ENCODE measurements at places on chromosomes 6 and 20.

- no peak for DNase-seq
Measured at GRCh38 chr6:87784690-87785089, 82.7 kb upstream of the AKIRIN2 start.

DNA sequence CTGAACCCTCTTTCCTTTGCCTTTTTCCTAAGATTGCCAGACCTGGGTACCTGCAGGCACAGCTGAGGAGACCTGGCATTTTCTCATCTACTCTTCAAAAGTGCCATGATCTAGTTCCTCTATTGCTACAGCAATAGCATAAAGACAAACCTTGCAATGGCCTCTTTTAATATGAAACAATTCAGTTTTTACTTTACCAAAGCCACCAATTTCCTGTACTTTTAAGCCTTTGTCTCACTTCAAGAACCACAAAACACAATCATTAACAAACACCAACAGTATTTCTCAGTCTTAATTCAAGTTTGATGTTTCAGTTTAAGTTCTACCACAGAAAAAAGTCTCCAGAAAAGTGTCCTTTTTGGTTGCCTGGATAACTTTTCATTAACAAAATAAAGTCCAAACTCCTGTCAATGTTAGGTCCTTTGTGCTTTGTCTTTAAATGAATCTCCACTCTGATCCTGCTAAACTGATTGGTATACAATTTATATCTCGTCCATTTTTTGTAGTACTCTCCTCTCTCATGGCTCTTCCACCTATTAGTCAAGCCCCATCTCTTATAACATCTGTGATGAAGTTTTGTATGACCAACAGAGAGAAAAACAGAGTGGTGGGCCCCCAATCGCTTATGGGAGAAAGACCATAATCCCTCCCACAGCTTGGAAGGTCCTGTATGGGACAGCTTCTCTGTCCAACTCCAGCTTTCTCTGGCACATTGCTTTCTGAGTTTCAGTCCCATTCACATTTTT, 50.5 kb upstream of the THEMIS start:
- DNase-seq = no peak

GRCh38 chr20:31759836-31760518, 20.9 kb downstream of the TPX2 start:
- DNase-seq = no peak

DNA sequence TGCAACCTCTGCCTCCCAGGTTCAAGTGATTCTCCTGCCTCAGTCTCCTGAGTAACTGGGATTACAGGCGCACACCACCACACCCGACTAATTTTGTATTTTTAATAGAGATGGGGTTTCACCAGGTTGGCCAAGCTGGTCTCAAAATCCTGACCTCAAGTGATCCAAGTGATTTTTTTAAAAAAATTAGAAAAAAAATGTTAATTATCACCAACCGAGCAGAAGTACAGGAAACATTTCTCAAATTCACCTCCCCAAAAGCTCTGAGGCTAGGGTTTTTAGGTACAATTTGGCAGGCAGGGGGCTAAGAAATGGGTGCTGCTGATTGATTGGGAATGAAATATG, 14.9 kb upstream of the SLC22A16 start:
- DNase-seq = no peak

- no peak for DNase-seq
Measured at GRCh38 chr20:25090492-25091429, 8.8 kb upstream of the VSX1 start.

GRCh38 chr6:128029826-128030225, 129.0 kb upstream of the THEMIS start:
- DNase-seq = no peak

- DNase-seq = no peak
Measured at GRCh38 chr6:41693281-41694240, 41.8 kb downstream of the TFEB start.

Data from sciatic nerve (tissue), 2 donors.